ENCODE measurements at places on chromosomes 3 and 15.

DNA sequence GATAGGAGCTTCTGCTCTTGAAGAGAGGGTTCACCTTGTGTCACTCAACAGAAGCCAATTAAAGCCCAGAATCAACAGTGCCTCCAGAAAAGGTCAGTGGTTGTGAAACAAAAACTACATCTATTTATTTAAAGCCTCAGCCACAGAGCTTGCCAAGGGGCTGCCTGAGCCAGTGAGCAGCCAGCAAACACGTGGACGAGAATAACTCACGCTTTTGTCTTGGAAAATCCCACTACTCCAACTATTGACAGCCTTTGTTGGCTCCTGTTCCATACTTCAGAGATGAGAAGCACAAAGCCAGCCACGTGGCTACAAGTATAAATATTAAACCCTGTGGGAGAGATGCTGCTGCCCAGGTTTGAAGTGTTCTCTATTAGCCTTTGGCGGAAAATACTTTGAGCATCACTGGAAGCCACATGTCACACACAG, 10.3 kb downstream of the GPR156 start:
- no peak for DNase-seq

DNA sequence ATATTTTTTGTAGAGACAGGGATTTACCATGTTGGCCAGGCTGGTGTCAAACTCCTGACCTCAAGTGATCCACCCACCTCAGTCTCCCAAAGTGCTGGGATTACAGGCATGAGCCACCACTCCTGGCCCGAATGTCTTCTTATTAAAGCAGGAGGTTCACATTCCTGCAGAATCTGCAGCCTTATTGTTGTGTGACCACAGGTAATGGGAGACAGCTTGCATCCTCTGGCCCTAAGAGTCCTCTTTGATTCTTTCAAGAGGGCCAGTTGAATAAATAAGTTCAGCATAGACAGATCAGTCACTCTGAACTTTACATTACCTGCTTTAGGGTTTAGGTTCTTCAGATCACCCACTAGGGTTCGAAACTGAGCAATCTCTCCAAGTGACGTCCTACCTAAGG, 172.9 kb upstream of the TOPAZ1 start:
- no peak for DNase-seq

DNA sequence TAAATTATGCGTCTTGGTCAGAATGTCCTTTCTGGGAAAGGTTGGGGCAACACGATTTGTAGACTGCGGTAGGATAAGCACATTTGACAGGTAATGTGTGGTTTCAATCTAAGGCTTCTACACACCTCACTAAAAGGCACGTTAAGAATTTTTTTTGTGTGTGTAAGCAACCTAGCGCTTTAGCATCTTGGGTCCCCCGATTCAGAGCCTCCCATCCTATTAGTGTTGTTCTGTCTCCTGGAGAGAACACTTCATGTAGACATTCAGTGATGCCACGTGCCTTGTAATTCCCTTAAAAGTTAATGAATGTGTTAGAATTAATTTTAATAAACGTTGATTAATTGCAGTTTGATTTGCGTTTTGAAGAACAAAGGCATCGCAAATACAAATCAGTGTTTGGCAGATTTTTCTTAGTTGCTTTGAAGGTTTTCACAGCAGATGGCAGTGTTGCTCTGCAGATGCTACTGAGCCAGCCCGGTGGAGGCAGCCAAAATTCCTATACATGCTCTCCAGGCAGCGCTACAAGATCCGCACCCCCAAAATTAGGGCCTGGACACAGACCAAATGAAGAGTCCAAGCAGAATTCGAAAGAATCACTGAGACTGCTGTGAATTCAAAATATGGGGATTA, 63.5 kb downstream of the OTOL1 start:
- DNase-seq, result peak; percentile 68

GRCh38 chr15:72315706-72316370, 4.1 kb downstream of the CELF6 start:
- DNase-seq, result no peak

GRCh38 chr15:84878504-84878903, 6.0 kb upstream of the SLC28A1 start:
- DNase-seq, result peak; percentile 69

DNA sequence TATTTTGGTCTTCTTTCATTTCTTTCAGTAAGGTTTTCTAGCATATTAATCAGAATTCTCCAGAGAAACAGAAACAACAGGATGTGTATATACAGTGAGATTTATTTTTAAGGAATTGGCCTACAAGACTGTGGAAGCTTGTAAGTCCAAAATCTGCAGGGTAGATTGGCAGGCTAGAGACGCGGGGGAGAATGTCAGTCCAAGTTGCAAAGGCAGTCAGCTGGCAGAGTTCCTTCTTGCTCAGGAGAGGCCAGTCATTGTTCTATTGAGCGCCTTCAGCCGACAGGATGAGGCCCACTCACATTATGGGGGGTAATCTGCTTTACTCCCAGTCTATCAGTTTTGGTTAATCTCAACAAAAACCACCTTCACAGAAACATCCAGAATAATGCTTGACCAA, 133.4 kb upstream of the UBE3A start:
- no peak for DNase-seq

DNA sequence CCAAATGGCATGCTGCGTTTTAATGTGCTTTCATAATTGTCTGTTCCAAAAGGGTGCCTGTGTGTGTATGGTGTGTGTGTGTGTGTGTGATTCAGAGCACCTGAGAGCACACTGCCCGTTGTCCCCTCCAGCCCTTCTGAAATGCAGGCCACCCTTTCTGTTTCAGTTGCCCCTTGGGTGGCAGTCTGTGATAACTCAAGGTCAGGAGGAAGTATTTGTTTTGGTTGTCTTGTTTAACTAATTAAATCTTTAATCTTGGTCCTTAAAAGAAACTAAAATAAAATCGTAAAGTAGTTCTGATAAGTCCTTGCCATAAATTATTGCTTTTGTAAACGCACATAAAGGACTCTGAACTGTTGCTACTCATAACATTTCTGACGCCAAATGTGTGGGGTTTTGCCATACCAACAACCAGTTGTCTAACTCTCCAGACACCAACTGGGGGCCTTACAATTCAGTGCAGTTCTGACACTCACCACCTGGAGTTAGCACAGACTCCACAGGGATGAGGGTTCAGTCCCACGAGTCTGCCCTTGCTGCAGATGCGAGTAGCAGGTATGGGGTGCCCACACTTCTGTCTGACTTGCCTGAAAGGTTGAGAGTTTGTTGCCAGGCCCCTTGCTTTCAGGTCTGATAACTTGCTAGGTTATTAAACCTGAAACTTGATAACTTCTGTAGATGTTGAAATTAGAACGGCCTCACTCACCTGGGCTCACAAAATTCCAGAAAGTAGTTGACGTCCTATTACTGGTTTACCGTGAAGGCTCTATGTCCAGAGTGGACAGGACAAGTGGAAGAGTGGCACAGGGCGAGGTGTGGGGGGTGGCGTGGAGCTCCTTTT, 157.3 kb downstream of the IGF1R start:
- no peak for DNase-seq

GRCh38 chr3:146148468-146148931, 12.5 kb downstream of the PLOD2 start:
- no peak for DNase-seq

DNA sequence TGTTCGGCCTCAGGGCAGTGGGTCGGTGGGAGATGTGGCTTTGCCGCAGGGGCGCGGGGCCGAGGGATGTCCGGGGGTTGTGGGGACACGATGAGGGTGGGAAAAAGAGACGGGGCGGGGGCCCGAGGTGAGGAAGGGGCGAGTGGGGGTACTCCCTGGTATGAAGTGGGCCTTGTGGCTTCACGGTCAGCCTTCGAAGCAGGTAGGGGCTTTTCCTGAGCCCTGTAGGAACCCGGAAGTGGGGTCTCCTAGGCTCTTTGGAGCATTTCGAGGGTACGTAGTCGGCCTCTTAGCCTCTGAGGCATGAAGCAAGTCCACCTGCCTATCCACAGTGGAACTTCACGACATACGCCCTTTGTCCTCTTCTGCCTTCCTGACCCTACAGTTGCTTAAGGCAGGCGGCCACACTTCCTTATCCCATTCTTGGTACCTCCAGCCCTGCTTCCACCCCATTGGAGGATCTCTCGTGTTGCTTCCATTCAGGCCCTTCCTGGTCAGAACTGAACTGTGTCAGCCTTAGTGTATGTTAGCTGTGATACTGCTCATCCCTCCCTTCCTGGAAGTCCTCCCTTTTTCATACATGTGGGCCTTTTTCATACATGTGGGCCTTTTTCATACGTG, 389 bp downstream of the ARPC4 start:
- DNase-seq, result no peak

GRCh38 chr3:194496217-194496919, 9.6 kb upstream of the ATP13A3 start:
- DNase-seq, result no peak

- no peak for DNase-seq
Observed at GRCh38 chr3:21621181-21621651, 129.8 kb downstream of the ZNF385D start.

GRCh38 chr15:61035311-61035710, 193.8 kb downstream of the RORA start:
- no peak for DNase-seq
